ENCODE measurements at places on chromosomes 6 and 20. TPM values are rescaled to one million over a fixed set of nuclear protein-coding genes. Genes with fewer than 3 reads are reported as not detected.
A peak's percentile ranks its signal among the peaks of the same experiment; 100 is the strongest.

DNA sequence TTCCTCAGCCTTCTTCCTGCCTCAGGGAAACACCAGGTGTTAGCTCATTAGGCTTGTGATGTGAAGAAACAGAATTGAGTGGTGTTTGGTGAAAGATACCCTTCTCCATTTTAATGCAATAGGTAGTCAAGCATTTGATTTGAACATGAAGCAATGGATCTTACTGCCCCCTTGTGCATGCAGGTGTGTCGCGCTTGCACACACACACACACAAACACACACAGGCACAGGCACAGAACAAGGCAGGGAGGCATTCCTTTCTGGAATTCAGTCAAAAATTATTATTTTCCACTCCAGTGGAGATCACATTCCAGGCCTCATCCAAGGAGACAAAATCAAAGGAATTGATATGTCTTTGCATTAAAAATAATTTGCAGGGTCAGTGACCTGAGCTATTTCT, 667.0 kb upstream of the MARCKS start:
- no peak for DNase-seq

DNA sequence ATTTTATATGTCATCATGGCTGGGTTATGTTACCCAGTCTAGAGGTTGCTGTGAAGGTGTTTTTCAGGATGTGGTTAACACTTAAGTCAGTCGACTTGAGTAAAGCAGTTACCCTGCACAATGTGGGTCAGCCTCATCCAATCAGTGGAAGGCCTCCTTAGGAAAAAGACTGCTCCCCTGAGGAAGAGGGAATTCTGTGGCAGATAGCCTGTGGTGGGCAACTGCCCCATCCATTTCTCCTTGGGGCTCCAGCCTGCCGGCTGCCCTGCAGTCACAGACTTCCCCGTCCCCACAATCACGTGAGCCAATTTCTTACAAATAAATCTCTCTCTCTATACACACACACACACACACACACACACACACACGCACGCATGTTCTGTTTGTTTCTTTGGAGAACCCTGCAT, 34.5 kb upstream of the MPC1 start:
- no peak for DNase-seq

GRCh38 chr6:14596410-14596809, 478.8 kb downstream of the CD83 start:
- DNase-seq: no peak

GRCh38 chr6:129309154-129309553, 400.8 kb downstream of the ARHGAP18 start:
- DNase-seq: no peak

GRCh38 chr20:59422872-59423544, 122.6 kb downstream of the EDN3 start:
- no peak for DNase-seq

- no peak for DNase-seq
These were observed 263.7 kb downstream of the TBX18 start for GRCh38 chr6:84500726-84501125.

- DNase-seq: peak; percentile 47
These were observed 11.5 kb upstream of the ZNF133 start for GRCh38 chr20:18276821-18277220.

DNA sequence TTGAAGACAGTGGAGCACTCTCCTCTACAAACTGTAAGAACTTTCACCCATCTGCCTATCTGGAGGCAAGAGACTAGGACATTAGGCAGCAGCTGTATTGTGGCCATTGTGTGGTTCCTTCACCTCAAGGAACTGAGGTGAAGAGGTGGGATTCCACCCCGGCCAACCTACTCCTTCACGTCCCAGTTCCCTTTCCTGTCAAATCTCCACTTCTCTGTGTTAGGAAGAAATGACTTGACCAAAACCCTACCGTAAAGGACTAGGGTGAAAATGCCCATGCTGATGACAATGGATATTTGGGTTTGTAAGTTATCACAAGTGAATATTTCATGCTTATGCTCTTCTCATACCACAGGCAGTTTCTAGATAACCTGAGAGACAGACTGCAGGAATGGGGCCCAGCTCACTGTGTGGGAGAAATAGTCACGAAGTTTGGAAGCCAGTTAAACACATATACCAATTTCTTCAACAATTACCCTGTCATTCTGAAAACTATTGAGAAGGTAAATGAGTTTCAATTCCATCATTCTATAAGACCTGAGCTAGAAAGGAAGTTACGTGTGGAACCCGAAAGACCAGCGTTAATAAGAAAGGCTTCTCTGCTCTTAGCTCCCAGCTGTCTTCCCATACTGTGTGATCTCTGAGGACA, 86.6 kb downstream of the ECT2L start:
- DNase-seq: no peak

DNA sequence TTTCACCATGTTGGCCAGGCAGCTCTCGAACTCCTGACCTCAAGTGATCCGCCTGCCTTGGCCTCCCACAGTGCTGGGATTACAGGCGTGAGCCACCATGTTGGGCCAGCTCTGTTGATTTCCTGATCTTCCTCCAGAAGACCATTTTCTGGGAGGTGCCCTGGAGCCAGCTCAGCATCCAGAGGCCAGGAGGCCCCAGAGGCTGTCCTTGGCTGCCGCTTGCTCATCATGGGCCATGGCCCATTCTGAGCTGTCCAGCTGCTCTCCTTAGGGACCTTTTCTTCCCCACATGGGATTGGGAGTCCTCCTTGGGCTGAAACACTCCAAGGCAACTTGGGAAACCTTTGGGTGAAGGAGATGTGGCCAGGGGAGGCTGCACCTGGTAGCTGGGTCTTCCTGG, 15.4 kb downstream of the LRRC73 start:
- no peak for DNase-seq

- DNase-seq: no peak
These were observed 142.3 kb downstream of the TBXT start for GRCh38 chr6:166025149-166025898.

Gene LRFN2
- polyA plus RNA-seq: 0.94 TPM

Gene CFAP206
- polyA plus RNA-seq: 4.8 TPM

- no peak for DNase-seq
These were observed 17.9 kb downstream of the FAXC start for GRCh38 chr6:99331531-99331930.

- no peak for DNase-seq
These were observed 41.8 kb upstream of the TOP1 start for GRCh38 chr20:40986774-40987173.

DNA sequence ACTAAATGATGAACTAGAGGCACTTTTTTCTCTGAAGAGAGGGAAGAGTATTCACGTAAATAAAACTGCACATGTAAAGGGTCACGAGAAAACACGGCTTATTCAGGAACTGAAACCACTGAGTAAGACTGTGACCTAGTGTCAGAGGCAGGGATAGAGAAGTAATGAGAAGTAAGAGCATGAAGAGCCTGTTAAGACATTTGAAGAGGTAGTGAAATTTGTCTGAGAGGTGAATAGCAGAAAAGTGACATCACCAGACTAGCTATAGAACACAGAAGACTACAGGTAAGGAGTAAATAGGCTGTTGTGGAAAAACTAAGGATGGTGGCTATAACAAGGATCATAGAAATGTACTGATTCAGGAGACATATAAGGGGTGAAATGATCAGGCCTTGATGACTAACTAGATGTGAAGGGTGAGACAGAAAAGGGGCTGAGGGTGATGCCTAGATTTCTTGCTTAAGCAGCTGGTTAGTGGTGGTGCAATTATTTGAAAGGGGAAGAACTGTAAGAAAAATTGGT, 76.8 kb downstream of the REV3L start:
- DNase-seq: no peak

DNA sequence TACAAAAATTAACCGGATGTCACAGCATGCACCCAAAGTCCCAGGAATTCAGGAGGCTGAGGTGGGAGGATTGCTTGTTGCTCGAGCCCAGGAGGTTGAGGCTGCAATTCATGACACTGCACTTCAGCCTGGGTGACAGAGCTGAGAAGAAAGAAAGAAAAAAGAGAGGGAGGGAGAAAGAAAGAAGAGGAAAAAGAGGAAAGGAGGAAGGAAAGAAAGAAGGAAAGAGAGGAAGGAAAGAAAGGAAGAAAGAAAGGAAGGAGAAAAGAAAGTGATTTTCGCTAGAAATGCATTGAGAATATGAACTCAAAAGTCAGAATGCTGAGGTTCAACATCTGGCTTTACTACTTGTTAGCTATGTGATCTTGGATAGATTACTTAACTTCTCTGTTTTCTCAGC, 6.6 kb downstream of the SENP6 start:
- no peak for DNase-seq

- peak; percentile 78 for DNase-seq
These were observed 65.1 kb downstream of the CBFA2T2 start for GRCh38 chr20:33554914-33555420.

Gene NAPB
- 22.3 TPM for polyA plus RNA-seq

DNA sequence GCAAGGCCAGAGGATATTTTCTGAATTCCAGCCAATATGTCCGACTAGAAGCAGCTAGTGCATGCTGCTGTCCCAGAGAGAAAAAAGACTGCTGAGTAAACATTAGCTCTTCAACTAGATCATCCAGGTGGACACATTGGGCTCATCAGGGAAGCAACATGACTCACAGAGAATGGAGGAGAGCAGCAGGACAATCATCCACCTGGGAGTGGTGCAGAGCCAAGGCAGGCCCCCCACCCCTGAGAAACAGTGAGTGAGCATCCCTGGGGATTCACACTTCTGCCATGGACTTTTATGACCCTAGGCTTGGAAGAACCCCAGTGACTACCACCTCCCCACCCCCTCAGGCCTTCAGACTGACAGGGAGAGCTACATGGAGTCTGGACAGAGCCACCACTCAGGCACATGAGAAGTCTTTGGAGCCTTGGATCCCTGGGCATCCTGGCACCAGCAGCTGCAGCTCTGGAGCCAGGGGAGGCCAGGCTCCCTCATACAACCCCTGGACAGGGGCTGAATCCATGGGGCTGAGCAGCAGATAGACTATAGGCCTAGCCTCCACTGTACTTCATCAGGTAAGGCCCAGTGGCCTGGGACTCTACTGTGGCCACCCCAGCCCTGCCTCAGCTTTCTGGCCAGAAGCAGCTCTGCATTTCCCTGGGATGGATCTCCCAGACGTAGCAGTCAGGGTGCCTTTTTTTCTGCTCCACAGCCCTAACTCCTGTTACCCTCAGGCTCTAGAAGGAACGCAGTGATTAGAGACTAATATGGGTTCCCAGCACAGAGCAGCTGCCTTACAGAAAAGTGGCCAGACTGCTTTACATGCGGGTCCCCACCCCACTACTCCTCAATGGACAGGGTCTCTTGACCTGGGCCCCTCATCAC, 82.9 kb upstream of the RNF217 start:
- DNase-seq: no peak

DNA sequence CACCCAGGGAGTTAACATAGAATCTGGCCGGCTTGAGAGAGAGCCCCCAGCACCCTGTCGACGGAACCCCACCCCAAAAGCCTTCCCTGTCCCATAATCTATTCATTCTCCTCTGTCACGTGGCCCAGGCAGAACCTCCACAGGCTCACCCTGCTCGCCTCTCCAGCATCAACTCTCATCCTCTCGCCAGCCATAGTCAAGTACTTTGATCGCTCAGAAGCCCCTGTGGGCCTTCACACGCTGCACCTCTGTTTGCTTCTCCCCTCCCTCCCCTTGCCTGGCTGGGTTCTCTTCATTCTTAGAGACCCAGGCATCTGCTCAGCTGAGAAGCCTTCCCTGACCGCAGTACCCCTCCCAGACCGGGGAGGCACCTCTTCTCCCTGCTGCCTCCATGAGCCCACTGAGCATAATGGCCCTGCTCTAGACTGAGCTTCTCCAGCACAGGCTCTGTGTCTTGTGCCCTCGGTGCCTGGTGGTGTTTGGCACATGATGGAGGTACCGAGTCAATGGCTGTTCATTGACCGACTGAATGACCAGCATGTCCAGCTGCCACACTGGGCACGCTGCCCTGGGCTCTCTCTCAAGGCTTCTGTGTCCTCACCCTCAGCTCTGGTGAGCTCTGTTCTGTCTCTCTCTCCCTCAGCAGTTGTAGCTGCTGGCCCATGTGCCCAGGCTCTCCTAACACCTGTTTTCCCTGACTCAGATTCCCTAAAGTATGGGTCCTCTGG, 33.7 kb downstream of the PKIG start:
- DNase-seq: no peak

- no peak for DNase-seq
These were observed 27.6 kb downstream of the DCDC2 start for GRCh38 chr6:24330137-24330732.

DNA sequence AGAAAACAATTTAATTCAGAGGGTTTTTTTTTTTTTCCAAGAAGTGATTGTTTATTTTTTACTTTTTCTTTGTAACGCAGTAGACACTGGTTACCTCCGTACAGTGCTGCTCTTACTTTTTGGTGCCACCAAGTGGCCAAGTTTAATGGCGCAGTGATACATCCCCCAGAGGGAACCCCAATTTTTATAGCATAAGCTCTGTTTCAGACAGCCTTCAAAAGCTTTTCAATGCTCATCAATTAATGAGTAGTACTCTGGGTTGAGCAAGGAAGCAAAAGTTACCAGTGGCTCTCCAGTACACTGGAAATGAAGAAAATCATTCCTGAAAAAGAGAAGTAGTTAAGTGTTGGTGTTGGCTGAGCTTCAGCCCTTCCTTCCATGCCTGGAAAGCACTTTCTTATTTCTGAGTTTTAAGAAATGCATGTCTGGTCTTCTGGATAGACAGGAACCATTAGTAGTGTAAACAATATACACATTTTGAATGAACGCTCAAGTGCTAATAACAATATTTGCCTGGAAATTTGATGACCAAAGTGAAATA, 129.1 kb upstream of the SMLR1 start:
- DNase-seq: no peak

DNA sequence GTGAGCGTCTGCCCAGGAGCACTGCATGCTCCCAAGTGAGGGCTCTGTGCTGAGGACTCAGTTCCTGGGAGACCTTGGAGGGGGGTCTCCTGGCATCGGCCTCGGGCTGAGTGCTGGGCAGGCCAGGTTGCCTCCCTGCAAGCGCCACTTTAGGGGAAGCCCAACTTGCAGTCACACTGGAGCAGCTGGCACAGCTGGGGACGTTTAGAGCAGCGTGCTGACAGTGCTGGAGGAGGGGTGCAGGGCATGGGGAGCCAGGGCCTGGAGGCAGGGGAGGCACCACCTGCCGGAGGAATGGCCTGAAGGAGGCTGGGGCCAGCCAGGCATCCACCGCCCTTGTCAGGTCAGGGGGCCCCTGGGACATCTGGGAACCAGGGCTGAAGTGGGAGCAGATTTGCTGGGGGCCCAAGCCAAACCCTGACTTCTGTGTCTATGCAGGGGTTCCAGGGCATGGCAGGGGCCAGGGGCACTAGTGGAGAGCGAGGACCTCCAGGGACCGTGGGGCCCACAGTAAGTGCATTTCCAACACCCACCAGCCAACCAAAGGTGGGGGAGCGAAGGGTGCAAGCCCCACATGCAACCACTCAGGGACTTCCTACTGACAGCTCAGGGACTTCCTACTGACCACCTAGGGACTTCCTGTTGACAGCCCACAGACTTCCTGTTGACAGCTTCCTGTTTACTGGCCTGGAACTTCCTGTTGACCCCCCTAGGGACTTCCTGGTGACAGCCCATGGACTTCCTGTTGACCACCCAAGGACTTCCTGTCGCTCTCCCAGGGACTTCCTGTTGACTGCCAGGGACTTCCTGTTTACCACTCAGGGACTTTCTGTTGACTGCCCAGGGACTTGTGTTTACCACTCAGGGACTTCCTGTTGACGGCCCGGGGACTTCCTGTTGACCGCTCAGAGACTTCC, 33.6 kb downstream of the COL20A1 start:
- no peak for DNase-seq

Gene CMTR1
- 46.2 TPM for polyA plus RNA-seq

Gene SERINC1
- 233 TPM for polyA plus RNA-seq

- DNase-seq: no peak
These were observed 123.1 kb upstream of the CARMIL1 start for GRCh38 chr6:25156123-25156522.

Data from right renal pelvis (tissue), 4 donors.